ENCODE measurements at places on chromosomes 4 and X.
A peak's percentile ranks its signal among the peaks of the same experiment; 100 is the strongest.

DNA sequence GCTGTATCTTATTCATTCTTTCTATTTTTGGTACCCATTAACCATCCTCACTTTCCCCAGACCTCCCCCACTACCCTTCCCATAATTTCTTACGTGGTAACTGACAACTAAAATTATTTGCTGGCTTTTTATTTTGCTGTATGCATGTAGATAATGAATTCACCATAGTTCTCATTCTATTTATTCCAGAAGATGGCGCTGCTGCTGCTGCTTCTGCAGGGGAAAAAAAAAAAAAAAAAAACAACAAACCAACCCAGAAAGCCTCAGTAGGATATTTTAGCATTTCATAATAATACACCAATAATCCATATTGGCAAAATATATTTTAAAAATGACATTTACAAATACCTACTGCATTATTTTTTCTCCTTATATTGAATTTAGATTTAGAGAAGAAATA lies 416.6 kb upstream of the MAGEB18 start:
- DNase-seq: no peak

DNA sequence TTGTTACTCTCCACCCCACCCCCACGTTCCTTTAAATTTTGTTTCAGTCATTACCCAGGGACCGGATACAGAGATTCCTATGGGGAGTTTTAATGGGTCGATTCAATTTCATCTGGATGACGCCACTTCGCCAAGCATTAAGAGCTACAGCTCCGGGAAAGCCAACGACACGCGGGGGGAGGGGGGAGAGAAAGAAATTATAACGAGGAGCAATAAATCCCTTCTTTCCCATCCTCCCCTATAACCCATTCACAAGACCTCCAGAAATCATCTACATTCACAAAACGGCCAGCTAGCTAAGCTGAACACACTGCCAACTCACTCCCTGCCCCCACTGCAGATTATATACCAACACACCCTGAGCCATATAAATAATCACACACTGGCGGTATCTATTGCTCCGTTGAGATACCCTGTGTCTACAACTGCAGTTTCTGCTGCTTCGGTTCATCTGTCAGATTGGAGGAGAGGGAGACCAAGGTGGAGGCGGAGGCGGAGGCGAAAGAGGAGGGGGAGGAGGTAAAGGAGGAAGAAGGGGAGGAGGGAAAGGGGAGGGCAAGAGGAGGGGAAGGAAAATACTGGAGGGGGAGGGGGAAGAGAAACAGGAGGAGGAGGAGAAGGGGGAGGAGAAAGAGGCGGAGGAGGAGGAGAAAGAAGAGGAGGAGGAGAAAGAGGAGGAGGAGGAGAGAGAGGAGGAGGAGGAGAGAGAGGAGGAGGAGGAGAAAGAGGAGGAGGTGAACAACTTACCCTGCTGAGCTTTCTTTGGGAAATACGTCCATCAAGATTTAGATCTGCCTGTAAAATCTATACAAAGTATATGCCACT lies 113.9 kb upstream of the VAMP7 start:
- DNase-seq: no peak

DNA sequence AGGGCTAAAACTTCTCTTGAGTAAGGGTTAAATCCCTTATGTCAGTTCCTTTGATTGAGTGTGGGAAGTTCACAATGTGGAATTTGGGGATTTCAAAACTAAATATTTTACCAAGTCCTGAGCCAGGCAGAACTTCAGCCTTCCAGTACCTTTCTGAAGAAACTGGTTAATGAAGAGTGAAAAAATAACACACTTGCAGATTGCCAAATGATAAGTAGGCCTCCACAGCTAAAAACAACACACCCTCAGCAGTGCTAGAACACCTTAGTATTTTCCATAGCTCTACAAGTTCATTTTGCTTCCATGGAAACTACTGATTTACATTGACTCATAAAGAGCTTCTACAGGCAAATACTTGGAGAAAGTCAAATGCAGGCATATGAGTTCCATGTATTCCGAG lies 326.8 kb downstream of the ZNF674 start:
- no peak for DNase-seq

DNA sequence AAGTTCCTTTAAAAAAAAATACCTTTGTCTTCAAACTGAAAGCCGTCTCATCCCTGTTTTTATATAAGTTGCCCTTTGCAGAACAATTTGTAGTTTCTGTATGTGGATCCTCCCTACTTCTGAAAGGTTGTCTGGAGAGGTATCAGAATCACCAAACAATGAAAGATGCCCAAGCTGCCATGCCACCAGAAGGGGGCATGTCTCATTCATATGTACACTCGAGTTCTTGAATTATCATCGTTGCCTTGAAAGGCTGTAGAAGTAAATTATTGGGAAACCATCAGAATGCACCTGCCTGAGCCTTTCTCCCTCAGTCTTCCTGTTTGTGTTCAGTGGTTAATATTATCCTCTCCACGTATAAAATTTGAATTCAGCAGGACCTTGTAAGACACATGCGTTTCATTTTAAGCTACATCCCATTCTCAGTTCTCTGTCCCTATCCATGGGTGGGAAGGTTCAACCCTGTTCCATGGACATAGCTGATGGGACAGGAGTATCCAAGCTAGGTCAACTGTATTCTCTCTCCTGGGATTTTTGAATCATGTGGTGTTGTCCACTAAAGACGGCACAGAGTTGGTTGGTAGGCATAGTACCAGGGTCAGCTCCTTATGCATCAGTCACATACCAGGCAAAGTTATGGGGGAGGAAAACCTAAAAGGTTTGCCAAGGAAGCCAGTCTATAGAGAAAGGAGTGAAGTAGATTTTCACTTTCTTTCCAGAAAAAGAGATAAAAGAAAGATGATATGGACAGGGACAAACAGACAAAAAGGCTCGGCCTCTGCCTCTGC lies 24.0 kb downstream of the GALNT7 start:
- no peak for DNase-seq

DNA sequence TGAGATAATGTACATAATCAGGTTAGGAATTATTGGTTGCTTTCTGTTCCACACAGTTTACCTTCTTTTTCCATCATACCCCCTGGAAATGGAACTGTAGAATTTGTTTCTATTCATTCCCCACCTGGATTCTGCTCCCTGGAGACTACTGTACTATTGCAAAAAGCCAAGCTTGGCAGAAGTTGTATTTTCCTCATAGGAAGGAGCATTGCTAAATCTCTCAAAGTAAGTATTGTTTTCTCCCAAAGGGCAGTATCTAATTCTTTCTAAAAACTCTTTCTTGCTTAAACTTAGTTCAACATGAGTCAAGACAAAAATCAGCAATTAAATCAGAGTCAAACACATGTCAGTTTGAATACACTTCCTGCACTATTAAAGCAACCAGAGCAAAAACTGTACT lies 136.2 kb downstream of the CDS1 start:
- no peak for DNase-seq

DNA sequence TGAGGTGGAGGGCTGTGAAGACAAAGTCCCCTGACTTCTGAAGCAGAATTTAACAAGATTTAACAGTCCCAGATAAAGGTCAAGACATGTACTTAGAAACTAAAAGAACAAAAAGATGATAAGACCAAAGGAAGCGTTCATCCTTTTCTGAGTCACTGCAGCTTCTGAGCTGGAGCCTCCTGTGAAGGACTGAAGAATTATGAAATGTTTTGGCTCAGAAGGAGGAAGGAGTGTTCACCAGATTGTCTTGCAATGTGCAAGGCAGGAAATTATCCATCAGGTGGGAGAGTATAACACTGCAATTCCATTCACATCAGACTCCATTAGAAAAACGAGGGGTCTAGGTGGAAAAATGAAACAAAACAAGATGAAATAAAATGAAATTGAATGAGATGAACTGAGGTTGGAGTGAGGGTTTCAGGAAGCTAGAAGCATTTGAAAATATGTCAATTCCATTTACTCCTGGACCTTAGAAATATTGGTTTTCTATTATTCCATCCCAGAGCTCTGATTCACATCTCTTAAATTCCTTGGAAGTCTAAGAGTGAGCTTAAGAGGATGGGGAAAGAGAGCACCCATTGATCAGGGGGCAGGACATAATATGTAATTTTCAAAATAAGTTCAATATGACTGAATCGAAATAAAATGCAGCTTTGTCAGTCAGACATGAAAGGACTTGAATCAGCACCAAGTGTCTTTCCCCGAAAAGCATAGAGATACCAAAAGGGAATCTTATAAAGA lies 186.1 kb upstream of the LNX1 start:
- DNase-seq: no peak

GRCh38 chr4:2930135-2930757 lies 33.0 kb downstream of the NOP14 start:
- no peak for DNase-seq

DNA sequence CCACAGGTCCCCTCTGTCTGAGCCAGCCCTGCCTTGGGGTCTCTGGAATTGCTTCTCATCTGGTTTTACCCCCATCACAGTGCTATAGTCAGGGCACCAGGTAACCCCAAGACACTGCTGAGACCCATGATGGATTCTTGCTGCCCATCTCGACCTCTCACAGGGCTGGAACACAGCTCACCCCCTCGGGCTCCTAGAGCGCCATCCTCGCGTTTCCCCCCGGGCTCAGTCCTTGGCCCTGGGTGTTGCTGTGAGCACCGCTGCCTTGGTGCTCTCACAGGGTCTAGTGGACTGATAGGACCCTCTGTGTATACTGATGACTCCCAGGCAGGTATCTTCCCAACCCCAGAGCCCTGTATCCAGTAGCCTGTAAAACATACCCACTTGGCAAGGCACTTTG lies 8.8 kb downstream of the MAEA start:
- no peak for DNase-seq

DNA sequence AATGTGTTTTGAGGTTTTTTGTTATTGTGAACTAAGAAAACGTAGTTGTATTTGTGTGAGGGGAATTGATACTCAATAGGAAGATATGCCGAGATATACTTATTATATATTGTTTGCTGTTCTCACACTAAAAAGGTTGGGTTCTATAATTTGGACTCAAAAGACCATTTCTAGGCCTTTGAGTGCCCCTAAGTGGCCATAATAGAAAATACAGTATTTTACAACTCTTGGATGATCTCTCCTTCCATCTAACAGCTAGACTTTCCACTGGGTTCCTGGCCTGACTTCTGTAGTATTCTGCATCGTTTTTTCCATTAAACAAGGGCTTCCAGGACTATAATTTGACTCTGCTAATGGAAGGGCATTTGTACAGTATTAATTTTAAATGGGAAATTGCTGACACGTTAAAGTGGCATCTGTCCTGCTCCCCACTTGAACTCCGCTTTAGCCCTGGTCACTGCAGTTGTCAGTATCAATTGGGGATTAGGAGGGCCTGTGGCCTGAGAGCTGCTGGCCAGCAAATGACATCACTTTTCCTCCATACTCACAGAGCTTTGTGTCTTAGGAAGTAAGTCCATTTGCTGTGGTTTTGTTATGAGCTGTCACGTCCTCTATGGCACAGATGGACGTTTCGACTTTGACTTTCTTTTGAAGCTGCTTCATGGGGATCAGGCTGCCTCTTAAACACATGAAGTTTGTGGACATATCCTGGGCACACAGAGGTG lies 176.9 kb downstream of the SLIT2 start:
- no peak for DNase-seq

GRCh38 chrX:129686422-129686948 lies 31.7 kb upstream of the APLN start:
- DNase-seq: no peak

- DNase-seq: no peak
Measured at GRCh38 chr4:139887376-139887802, 221.8 kb downstream of the MGST2 start.

DNA sequence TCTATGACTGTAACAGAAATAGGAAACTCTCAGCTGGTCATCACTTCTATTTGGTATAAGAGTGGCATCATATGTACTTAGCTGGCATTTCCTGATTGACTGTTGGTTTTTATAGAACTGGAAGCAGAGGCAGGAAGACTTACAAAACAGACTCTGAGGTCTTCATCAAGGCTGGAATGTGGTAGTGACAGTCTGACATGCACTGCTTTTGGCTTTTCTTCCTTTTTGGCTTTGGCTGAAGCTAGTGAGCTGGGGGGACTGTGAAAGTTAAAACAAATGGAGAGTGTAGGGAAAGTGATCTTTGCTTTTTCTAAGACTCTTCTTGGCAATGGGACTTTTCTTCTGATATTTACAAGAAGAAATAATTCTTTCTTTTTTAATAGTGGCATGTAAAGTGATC lies 121.1 kb upstream of the SLC4A4 start:
- no peak for DNase-seq

- no peak for DNase-seq
Measured at GRCh38 chr4:119314356-119314755, 7.6 kb downstream of the FABP2 start.

DNA sequence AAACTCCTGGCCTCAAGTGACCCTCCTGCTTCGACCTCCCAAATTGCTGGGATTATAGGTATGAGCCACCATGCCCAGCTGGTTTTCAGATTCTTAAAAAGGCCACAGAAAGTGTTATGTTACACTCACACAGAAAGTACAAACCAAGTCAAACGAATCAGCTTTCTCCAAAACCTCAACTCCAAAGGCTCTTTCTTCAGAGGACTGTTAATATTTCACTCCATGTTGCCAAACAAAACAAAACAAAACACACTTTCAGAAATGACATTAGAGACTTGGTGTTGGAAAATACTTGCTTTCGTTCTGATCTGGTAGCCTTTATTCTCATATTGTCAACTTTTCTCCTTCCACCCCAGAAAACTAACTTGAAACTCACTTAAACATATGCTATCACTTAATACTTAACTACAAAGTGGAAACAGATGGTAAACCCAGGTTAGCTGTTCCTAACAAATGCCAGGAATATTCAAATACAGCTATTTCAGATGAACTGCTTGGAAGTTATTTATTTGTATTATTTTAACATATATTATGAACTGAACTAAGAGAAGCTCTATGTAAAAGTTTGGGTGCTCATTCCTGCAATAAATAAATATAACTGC lies 34.7 kb downstream of the RLIM start:
- no peak for DNase-seq

DNA sequence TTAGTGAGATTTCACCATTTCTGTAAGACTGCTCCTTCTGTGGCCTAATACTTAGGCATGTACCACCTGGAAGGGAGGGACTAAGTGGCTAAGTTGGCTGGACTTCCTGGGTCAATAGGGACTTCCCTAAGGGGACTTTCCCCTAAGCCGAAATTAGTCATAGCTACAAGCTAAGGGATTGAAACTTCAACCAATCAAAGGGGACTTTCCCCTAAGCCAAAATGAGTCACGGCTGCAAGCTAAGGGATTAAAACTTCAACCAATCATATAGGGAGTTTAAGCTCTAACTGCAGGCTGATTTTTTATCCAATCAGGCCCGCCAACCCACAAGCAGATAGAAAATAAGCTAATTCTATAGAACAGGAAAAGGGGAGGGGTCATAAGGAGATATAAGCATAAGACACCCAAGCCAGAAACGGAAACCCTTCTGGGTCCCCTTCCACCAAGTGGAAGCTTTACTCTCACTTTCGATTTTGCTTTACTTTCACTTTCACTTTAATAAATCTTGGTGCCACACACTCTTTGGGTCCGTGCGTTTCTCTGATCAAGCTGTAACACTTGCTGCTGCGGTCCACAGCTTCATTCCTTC lies 382.8 kb downstream of the KLHL4 start:
- DNase-seq: no peak

DNA sequence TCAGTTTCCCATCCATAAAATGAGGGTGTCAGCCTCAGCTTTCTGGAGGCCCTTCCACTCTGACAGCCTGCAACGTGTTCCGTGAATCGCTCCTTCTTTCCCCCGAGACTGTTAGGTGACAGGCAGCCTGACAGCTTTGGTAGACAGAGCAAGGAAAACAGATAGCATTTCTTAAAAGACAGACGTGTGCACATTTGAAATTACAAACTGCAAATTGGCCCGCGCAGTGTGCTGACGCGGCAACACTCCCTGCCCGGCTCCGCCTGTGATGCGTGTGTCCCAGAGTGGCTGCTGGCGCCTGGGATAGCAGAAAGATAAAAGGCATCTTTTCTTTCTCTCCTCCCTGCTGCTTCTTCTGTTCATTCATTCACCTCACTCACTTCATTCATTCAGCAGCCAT lies 245.3 kb downstream of the AFAP1 start:
- no peak for DNase-seq

GRCh38 chrX:109732017-109732801 lies 848 bp downstream of the ACSL4 start:
- peak; percentile 6 for DNase-seq
